ENCODE measurements at places on chromosomes 4 and X.

- no peak for DNase-seq
These were observed 7.9 kb downstream of the OGT start for GRCh38 chrX:71540801-71541200.

DNA sequence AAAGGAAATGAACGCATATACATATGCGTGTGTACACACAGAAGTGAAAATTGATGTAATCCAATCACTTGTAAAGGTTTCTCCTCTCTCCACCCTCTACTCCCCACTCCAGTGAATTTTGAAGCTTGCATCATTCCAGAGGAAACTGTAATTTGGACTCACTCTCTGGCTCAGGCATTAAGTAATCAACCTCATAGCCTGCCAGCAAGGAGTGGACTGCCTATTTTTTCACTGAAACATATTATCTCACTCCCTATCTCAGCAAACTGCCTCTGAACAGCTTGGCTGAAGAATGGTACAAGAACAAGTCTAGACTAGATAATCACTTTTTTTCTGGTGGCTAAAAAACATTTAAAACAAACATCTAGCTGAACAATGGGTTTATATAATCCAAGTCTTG is 124.2 kb downstream of the C4orf51 start:
- DNase-seq = peak; percentile 85

- DNase-seq = no peak
These were observed 500.1 kb downstream of the TRAM1L1 start for GRCh38 chr4:116585246-116585645.

GRCh38 chrX:85851418-85851817 is 195.9 kb downstream of the CHM start:
- DNase-seq = peak; percentile 1

GRCh38 chr4:144894573-144894972 is 203.4 kb downstream of the ANAPC10 start:
- DNase-seq = peak; percentile 16

DNA sequence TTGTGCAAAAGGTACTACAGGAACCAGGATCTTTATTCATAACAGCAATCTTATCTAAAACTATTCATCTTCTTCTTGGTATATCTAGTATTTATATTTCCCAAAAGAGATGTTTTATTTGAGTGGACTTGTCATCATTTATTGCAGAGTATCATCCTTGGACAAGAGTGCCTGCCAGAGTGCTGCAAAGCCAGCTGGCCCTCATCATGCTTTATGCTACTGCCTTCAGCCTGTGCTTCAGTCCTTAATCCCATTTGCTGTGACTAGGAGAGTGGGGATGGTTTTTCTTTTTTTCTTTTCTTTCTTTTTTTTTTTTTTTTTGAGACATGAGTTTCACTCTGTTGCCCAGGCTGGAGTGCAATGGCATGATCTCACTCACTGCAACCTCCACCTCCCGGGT is 33.5 kb upstream of the ELF2 start:
- no peak for DNase-seq

- DNase-seq = no peak
These were observed 10.0 kb upstream of the MTM1 start for GRCh38 chrX:150558424-150558823.

DNA sequence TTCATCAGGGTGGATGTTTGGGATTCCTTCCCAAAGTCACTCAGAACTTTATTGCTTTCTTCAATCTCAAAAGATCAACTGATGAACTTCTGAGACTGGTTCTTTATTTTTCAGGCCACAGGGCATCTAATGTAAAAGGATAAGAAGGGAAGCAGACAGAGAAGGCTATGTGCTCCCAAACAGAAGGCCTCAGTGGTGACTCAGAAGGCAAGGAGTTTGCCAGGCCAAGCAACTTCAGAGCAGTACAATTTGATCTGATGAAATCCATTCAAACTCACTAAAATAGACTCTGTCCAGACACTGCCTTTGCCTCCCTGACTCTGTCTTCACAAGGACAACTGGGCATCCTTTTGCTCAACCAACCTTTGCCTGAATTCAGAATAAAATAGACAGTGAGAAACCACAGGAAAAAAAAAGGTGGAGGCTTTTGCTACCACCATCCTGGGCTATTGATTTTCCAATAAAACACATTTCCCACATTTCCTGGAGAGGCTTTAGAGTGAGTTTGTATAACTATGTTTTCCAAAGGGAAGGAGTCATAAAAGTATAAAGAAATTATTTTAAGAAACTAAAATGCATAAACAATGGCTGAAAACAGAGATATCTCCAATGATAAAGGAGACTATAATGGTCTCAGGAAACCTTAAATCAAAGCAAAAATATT is 55.2 kb downstream of the ARHGEF6 start:
- peak; percentile 54 for DNase-seq

DNA sequence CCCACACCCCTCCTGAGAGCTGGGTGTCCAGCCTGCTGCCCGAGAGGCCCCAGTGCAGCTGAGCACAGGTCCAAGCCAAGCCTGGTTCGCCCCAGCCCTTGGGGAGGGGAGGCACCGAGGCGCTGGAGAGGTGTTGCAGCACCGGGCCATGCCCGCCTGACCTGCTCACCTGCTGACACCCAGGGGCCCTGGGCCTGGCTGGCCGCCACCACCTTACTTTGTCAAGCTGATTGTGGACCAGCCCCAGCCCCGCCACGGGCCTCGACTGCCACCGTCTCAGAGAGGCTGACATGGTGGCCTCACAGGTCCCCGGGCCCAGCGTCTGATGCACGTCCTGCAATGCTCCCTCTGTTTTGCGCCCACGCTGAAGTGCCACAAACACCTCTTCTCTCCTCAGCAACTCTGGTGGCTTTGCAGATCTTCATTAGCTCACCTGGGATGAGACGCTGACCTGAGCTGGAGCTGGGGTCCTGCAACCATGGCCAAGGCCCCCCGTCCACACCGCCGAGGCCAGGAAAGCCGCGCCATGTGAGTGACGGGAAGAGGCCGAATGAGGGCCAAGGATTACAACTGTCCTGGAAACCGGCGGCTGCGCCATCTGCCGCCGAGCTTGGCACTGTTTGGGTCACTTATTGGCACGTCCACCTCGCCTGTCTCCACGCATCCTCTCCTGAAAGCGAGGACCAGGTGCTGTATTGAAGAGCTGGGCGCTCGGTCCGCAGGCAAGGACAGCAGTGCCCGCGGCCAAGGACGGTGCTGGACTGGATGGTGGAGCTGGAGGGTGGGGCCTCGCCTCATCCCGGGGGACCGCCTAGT is 7.6 kb downstream of the CPLX1 start:
- no peak for DNase-seq

GRCh38 chrX:17086317-17086716 is 139.9 kb downstream of the REPS2 start:
- no peak for DNase-seq

GRCh38 chr4:155881555-155881954 is 15.5 kb upstream of the ASIC5 start:
- DNase-seq = no peak

- no peak for DNase-seq
These were observed 249.6 kb downstream of the OPHN1 start for GRCh38 chrX:68183612-68184214.

GRCh38 chr4:8093587-8094274 is 64.9 kb downstream of the ABLIM2 start:
- no peak for DNase-seq

GRCh38 chr4:176671532-176671931 is 121.2 kb downstream of the VEGFC start:
- no peak for DNase-seq

DNA sequence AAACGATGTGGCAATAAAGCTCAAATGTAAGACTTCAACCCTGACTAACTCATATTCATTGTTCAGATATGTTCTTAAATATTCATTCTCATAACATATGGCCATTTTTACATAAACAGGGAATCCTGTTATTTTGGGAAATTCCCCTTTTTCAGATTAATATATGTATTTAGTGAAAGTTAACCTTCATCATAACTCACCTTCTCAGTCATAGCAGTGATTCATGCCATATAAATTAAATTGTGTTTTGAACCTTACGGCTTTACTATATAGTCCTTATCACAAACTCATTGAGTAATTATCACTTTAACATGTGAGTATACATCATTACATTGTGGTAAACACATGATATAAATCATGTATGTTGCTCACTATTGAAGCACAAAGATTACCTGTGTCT is 392.5 kb upstream of the TRAM1L1 start:
- DNase-seq = no peak

DNA sequence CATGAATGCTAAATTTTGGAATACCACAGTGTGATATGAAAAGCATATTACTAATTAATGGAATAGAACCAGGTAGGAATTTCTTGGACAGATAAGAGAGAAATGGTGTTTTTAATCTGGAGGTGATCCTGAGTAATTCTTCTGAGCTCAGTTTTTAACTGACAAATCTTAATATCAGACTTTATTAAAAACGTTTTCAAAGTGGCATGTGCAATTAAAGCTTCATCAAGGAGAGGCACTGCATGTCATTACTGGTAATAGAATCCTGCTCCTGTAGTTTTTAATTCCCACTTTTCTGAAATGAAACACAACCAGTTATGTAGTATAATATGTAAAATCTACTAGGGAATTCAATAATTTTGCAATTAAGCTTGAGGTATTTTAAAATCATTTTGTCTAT is 7.0 kb upstream of the PTTG2 start:
- DNase-seq = no peak

DNA sequence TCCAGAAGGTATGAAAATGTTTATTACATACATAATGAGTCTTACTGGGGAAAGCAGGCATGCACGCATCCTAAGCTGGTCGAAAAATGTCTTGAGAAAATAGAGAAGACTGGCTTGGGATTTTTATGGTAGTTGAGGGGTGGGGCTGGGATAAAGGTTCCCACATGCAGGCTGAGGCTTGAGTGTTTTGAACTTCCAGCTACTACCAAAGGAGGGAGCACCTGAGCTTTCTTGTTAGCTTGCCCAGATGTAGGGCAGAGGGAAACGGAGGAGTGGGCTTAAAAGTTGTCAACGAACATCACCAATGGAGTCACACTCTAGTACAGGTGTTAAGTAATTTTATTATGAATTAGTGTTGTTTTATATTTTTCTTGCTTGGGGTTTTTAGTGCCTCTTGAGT is 39.6 kb upstream of the SRPX start:
- DNase-seq = no peak

DNA sequence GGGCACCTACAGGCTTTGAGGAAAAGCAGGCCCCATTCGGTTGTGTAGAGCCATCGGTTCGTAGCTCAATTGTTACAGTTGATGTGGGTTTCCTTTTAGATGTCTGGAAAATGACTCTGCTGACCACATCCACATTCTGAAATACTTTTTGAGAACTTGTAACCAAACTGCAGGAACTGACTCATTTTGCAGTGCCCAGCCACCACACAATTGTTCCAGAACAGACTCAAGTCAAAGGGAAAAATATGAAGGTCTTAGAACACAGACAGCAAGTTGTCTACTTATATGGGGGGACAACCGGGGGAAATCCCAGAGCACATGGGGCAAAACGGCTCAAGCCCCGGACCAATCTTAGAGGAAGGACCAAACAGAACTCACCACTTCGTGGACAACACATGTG is 557.6 kb upstream of the DIPK2B start:
- peak; percentile 82 for DNase-seq

DNA sequence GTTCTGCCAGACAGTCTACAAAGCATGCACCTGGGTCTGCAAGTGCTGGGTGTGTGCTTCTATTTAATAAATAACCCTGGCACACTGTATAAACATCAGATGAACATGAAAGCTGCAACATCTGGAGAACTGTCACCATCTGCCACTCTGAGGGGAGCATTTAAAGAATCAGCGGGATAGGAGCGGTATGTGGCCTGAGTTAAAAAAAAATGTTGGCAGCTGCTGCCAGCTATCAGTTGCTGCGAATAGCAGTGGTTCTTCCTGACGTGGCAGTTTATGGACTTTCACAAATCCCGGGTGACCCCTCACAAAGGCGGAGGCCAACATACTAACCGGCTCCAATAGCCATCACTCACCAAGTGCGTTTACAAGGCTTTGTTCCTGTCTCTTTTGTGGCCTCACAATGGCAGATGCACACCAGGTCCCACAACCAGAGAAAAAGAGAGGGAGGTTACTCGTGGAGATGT is 95.1 kb downstream of the RASL11B start:
- no peak for DNase-seq

DNA sequence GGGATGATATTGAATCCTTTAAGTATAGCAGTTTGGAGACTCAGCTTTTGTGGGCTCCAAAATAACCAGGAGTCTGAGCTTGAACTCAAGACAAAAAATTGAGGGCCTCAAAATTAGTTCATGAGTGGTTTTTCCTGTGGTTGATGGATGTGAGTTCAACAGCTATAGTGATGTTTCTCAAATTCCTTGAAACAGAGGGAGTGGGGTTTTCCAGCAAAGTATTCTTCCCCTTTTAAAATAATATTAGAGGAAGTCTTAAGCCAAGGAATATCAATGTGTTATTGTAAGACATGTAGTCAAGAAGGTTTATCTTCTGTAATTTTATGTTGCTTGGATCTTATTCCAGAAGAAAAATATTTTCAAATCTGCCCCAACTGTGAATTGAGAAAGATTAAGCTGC is 10.6 kb downstream of the OTC start:
- DNase-seq = no peak

DNA sequence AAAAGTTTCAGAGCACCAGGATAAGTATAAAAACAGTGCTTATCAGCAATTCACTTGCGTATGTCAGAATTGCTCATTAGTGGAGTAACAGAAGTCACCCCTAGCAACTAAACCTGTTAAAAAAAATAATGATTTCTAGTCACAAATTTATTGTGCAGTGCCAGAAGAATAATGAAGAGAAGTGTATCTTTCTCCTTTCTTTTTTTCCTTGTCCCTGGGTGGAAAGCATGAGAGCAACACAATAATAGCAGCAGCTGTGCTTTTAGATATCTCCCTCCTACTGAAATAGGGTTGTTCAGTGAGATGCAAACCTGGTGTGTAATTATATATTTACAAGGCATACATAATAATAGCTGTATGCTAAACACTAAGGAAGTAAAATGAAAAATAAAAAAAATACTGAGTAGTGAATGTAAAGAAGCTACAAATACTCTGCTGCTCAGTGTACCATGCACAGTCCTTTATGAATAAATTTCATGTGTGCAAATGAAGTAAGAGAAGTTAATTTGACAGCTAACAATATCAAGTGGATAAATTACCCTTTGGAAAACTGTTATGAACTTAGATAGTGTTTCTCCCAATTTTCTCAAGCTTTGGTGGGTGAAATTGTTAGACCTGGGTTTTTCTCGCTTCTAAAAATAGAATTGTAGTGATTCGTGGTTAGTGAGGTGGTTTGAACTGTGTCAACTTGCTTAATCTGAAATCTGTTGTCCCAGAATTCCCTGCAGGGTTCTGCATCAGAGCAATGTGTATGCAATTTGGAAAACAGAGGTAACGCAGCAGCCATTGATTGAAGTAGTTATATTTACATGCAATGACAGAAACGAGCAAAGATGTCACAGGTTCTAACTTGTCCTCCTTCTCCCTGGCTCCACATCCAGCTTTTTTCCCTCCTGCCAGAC is 125.7 kb upstream of the NDST3 start:
- no peak for DNase-seq

- no peak for DNase-seq
These were observed 33.0 kb downstream of the MOB1B start for GRCh38 chr4:70935038-70935695.

Measured in HFFc6 (cell line).